ENCODE measurements at places on chromosomes 5 and 9.

DNA sequence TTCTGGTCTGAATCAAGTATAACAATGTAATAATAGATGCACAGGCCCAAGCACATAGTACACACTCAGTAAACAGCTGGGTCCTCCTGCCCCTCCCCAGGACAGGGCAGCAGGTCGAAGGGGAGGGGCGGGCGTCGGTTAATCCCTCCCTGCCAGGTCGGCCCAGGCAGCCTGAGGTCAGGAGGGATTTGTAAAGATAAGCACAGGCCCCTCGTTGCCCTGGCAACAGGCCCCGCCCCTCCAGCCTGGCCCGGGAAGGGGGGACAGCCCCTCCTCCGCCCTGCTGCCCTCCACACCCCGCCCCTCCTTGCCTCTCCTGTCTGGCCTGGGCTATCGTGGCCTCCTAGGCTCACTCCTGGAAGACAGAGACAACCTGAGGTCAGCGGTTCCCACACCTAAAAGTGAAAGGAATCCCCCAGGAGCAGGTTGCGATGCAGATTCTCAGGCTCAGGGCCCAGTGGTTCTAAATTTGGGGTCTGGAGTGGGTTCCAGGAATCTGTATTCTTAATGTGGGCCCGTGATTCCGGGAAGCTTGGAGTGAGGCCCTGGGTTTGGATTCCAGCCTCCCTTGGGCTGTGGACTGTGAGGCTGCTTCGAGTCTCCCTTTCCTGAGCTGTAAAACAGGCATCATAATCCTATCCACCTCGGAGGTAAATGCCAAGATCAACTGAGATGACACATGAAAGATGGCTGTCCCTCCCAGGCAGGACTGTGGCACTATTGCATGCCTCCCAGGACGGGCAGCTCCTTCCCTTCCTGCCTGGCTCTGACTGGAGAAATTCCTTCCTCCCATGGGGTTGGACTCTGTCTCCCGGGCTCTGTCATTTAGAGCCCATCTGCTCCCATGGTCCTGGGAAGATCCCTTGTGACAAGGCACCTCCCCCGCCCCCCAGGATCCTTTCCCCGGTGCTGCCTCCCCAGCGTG, 4.4 kb downstream of the CRB2 start:
- DNase-seq = no peak

DNA sequence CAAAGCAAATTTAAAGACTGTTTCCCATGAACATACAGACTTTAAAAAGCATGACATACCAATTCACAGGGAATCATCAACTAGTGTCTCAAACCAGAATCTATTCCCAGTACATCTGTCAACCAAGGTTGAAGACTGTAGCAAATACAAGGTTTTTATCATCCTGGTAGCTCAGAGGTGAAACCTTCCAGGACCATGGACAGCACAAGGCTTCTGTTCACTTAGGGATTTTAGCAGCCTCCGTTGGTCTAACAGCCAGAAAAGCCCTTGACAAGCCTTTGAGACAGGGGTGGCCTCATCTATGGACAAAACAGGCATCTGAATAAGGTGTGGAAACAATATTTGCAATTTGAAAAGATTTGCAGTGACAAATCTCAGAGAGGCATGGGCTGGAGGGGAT, 119.0 kb downstream of the TRIM32 start:
- DNase-seq = no peak

GRCh38 chr9:38727497-38728001, 7.6 kb upstream of the FAM240B start:
- DNase-seq = peak; percentile 15

GRCh38 chr9:77595426-77596095, 52.6 kb downstream of the GNA14 start:
- no peak for DNase-seq

DNA sequence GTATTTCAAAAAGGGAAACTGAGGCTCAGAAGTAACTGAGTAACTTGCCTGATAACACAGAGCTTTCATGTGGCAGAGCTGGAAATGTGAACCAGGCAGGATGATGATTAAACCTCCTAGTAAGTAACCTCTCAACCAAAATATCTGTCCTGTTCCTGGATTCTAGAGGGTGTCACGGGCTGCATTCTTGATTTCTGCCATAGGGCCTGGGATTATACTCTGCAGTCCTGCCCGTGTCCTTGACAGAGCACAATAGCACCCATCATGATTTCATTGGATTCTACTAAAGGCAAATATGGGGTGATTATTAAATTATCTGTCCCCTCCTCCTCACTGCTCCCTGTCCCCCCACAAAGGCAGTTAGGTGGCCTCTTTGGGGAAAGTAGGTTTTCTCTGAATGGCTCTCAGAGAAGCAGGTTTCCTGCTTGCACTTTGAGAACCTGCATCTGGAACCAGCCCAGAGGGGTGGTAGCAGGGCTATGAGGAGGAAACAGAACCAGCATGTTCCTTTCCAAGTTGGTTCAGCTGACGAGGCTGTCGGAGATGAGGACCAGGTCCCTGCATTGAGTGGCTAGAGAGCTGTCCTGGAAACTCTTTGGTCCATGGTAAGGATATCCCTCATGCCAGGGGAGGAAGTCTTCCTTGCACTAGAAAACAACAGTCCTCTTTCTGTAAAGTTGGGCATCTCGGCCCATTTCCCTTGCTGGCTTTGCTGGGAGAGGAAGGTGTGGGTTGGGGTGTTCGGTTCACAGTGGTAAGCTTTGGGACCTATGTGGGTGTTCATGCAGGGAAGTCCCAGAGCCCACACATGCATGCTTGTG, 36.6 kb downstream of the PPARGC1B start:
- DNase-seq = no peak

All from HS-5 (cell line).